ENCODE measurements at places on chromosomes 5 and 9. TPM values are rescaled to one million over a fixed set of nuclear protein-coding genes. Genes with fewer than 3 reads are reported as not detected.

GRCh38 chr5:125199968-125200865, 453.8 kb upstream of the ZNF608 start:
- peak overlapping the region; percentile 4 for H3K4me3 ChIP-seq
- H3K27me3 ChIP-seq, result no peaks in the 10 kb centered on the region
- peaks cover 58% of the 10 kb centered on the region for H3K4me1 ChIP-seq
- peak overlapping the region; percentile 97 for H3K27ac ChIP-seq
- peak; percentile 61 for DNase-seq
- H3K36me3 ChIP-seq, result no peaks in the 10 kb centered on the region

DNA sequence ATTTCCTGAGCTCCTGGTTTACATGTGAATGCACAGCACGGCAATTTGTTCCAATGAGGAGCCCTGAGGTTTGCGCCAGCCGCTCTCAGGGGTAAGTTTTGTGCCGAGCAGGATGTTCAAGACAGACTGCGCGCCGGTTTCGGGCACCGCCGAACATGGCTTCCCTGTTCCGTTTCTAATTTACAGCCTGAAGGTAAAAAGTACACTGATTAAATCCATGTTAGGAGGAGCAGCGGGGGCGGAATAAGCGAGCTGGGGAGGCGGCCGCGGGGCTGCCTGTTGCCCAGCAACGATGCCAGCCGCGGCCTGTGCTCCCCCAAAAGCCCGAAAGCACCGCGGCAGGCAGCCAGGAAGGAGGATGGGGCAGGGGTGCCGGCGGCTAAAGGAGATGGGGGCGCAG, 6.4 kb downstream of the SOWAHA start:
- peaks cover 36% of the 10 kb centered on the region for H3K27me3 ChIP-seq
- H3K27ac ChIP-seq, result no peak overlapping the region
- H3K4me1 ChIP-seq, result peaks cover 6% of the 10 kb centered on the region
- no peaks in the 10 kb centered on the region for H3K36me3 ChIP-seq
- no peak overlapping the region for H3K4me3 ChIP-seq

GRCh38 chr5:89374144-89374784, 491.3 kb upstream of the MEF2C start:
- H3K27me3 ChIP-seq, result no peaks in the 10 kb centered on the region
- H3K27ac ChIP-seq, result no peak overlapping the region
- H3K4me1 ChIP-seq, result peaks cover 3% of the 10 kb centered on the region
- H3K4me3 ChIP-seq, result no peak overlapping the region
- H3K36me3 ChIP-seq, result no peaks in the 10 kb centered on the region
- no peak for DNase-seq

DNA sequence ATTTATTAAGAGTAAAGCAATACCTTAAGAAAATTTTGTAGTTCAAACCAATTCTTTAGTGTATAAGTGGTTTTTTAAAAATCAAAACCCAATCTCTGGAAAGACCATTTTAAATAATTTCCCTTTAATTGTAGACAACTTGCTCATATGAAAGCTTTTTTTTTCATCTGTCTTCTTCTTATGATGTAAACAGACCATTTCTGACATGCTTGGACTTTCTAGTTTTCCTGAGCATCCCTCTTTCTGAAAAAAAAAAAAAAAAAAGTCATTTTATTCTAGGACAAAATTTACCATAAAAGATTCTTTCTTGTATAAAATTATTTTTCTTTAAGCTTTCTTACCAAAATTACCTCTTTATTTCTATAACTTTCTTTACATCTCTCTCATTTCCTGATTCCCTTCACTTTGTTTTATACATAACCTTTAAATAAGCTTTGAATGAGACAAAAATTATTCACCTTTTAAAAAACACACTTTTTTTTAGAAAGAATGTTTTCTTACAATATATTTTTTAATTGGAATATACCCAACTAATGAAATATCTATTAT, 67.5 kb downstream of the COL15A1 start:
- peak; percentile 16 for DNase-seq
- no peaks in the 10 kb centered on the region for H3K27me3 ChIP-seq
- H3K4me1 ChIP-seq, result no peaks in the 10 kb centered on the region
- no peak overlapping the region for H3K27ac ChIP-seq
- H3K4me3 ChIP-seq, result no peak overlapping the region
- no peaks in the 10 kb centered on the region for H3K36me3 ChIP-seq

DNA sequence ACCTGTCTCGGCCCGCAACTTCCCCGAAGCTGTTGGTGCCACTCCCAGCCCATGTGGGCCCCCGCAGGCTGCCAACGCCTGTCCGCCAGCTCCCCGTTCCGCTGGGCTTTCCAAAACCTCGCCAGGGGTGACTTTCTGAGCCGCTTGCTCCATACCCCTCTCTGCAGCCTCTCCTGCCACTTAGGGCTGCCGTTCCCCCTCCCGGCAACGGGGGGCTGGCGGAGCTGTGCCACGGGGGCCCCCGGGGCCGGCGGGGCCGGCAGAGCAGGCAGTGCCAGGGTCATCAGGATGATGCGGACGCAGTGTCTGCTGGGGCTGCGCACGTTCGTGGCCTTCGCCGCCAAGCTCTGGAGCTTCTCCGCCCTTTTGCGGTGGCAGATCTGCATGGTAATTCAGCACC, 40.8 kb downstream of the FCHO2 start:
- peaks cover 3% of the 10 kb centered on the region for H3K36me3 ChIP-seq
- no peaks in the 10 kb centered on the region for H3K4me1 ChIP-seq
- no peaks in the 10 kb centered on the region for H3K27me3 ChIP-seq
- no peak overlapping the region for H3K4me3 ChIP-seq
- no peak for DNase-seq

GRCh38 chr5:159215886-159216285, 6.5 kb upstream of the RNF145 start:
- no peak overlapping the region for H3K27ac ChIP-seq
- H3K4me3 ChIP-seq, result no peak overlapping the region
- no peaks in the 10 kb centered on the region for H3K36me3 ChIP-seq
- no peak for DNase-seq

- DNase-seq, result no peak
- H3K27ac ChIP-seq, result no peak overlapping the region
- no peaks in the 10 kb centered on the region for H3K27me3 ChIP-seq
- H3K4me3 ChIP-seq, result no peak overlapping the region
- no peaks in the 10 kb centered on the region for H3K4me1 ChIP-seq
Measured at GRCh38 chr9:26334706-26335105, 557.9 kb downstream of the CAAP1 start.

DNA sequence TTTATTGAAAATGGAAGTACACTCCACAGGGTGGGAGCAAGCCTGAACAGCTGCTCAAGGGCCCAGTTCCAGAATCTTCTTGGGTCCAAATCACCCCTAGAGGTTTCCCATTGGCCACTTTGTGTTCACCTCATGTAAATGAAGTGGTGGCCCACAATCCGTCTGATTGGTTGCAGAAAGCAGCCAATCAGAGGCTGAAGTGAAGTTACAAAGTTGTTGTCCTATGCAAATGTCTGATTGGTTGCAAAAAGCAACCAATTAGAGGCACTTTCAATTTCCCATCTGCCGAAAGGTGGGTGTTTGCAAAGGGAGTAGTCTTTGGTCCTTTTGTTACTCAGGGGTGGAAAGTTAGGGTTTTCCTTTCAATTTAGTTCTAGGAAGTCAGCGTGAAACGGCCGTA, 8.8 kb downstream of the TMEM171 start:
- H3K4me1 ChIP-seq, result no peaks in the 10 kb centered on the region
- H3K27me3 ChIP-seq, result no peaks in the 10 kb centered on the region
- no peak overlapping the region for H3K27ac ChIP-seq
- DNase-seq, result no peak

- H3K36me3 ChIP-seq, result no peaks in the 10 kb centered on the region
- no peaks in the 10 kb centered on the region for H3K4me1 ChIP-seq
- H3K27ac ChIP-seq, result no peak overlapping the region
- no peaks in the 10 kb centered on the region for H3K27me3 ChIP-seq
- no peak overlapping the region for H3K4me3 ChIP-seq
- no peak for DNase-seq
Measured at GRCh38 chr5:163548649-163549048, 43.2 kb downstream of the MAT2B start.

DNA sequence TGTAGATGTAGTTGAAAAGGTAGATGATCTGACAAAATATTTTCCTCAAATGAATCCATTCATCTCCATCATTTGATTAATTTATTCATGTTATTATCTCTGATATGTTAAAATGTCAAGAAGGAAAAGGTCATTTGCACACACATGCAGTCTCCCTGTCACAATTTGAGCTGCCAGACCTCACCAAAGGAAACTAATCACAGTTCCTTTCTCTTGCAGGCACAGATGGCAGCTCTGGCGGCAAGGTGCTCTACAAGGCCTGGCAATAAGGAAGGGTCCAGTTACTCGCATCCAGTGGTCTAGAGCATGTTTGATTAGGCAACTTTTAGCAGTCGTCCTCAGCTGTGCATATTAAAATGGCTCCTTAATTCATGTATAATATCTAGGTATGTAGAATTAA, 120.1 kb downstream of the FEM1C start:
- no peak overlapping the region for H3K4me3 ChIP-seq
- H3K4me1 ChIP-seq, result peaks cover 12% of the 10 kb centered on the region
- no peaks in the 10 kb centered on the region for H3K27me3 ChIP-seq
- peak overlapping the region; percentile 57 for H3K27ac ChIP-seq
- no peaks in the 10 kb centered on the region for H3K36me3 ChIP-seq

GRCh38 chr5:146880966-146881365, 2.4 kb upstream of the PPP2R2B start:
- no peak overlapping the region for H3K4me3 ChIP-seq
- peaks cover 41% of the 10 kb centered on the region for H3K27me3 ChIP-seq
- no peak overlapping the region for H3K27ac ChIP-seq
- DNase-seq, result no peak
- H3K4me1 ChIP-seq, result peaks cover 7% of the 10 kb centered on the region

- no peaks in the 10 kb centered on the region for H3K27me3 ChIP-seq
- H3K36me3 ChIP-seq, result no peaks in the 10 kb centered on the region
- peak; percentile 59 for DNase-seq
- H3K4me1 ChIP-seq, result peaks cover 9% of the 10 kb centered on the region
- no peak overlapping the region for H3K27ac ChIP-seq
- H3K4me3 ChIP-seq, result no peak overlapping the region
Measured at GRCh38 chr9:14215614-14216013, 98.3 kb downstream of the NFIB start.

DNA sequence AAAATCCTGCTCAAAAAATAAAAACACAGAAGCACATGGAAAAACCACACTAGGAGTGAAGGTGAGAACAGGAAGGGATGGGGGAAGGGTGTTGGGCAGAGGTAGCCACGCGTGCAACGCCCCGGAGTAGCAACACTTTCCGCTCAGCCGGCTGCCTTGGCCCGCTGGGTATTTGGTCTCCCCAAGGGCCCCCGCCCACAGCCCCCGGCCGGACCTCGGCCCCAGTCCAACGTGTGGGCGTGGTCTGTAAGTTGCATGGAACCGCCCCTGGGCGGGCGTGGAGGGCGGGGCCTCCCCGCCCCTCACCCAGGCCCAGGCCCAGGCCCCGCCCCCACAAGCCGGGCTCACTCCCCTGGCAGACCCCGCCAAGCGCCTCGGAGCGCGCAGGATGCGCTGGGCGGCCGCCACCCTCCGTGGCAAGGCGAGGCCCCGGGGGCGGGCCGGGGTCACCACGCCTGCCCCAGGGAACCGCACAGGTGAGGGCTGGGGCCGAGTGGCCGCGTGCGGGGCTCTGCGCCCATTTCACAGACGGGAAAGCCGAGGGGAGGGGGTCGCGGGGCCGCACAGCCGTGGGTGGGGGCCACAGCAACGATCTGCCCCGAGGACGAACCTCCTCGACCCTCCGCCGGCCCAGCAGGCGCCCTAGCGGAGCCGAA, at the start of gene SUSD3:
Gene SUSD3, plus strand, starts transcription at position 347 of the 656 bp plus-strand sequence. Its CDS starts 42 bp downstream, at position 389.
- H3K27me3 ChIP-seq, result peaks cover 15% of the 10 kb centered on the region
- H3K4me3 ChIP-seq, result peak within 1 kb of the TSS; percentile 13
- DNase-seq, result peak; percentile 73
- H3K4me1 ChIP-seq, result no peaks in the 10 kb centered on the region

- no peak for DNase-seq
- H3K36me3 ChIP-seq, result no peaks in the 10 kb centered on the region
- peaks cover 4% of the 10 kb centered on the region for H3K4me1 ChIP-seq
- H3K4me3 ChIP-seq, result no peak overlapping the region
- no peaks in the 10 kb centered on the region for H3K27me3 ChIP-seq
Measured at GRCh38 chr9:11323457-11323856, 710.7 kb upstream of the PTPRD start.

DNA sequence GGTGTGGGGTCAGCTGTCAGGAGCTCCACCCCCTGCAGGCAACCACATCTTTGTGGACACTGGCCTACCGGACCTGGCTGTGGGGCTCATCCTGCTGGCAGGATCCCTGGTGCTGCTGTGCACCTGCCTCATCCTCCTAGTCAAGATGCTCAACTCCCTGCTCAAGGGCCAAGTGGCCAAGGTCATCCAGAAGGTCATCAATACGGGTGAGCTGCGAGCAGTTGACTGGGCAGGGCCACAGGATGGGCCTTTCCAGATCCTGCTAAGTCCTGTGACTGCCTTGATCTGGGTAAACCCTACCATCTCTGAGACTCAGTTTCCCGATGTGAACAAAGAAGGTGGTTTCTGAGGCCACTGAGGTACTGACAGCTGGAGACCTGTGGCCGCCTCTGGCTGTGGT, 6.5 kb downstream of the PFN3 start:
- no peak overlapping the region for H3K27ac ChIP-seq
- H3K27me3 ChIP-seq, result peaks cover 3% of the 10 kb centered on the region
- no peaks in the 10 kb centered on the region for H3K4me1 ChIP-seq
- no peaks in the 10 kb centered on the region for H3K36me3 ChIP-seq

- H3K4me1 ChIP-seq, result no peaks in the 10 kb centered on the region
- no peak for DNase-seq
- no peak overlapping the region for H3K4me3 ChIP-seq
- no peaks in the 10 kb centered on the region for H3K36me3 ChIP-seq
Measured at GRCh38 chr5:133732536-133732935, 120.2 kb upstream of the FSTL4 start.

DNA sequence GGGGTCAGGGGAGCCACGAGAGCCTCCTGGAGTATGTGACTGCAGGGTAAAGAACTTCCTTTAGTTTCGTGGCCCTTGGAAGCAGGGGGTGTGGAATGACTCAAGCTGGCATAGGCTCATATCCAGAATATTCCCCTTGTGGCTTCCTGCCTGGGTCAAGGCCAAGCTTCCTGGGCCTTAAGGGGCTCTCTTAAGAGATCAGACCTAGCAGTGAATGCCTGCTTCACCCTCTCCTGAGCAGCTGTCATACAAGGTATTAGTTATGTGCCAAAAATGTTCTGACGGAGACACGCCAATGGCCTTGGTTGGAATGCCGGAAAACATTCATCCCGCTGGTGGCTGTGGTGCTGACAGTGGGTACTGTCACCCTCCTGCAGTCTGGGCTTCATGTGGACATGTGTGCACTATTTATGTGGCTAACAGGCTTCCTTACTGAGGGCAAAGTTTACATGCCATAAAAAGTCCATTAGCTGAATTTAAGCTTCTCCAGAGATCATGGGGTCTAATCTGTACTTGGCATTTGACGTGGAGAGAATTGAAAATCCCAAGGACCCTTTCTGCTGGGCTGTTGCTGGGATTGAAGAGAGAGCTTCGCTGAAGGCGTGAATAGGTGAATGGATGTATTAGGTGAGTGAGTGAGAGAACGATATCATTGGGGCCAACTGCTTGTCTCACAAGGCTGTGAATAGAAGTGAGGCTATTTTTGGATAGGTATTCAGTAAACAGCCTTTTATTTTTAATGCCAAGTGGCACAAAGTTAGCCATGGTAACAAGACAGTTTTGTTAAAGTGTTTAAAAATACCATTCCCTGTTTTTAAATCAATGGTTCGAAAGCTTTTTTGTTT, 156.8 kb downstream of the MACROH2A1 start:
- no peaks in the 10 kb centered on the region for H3K36me3 ChIP-seq
- H3K4me1 ChIP-seq, result peaks cover 19% of the 10 kb centered on the region
- H3K27ac ChIP-seq, result no peak overlapping the region
- H3K4me3 ChIP-seq, result no peak overlapping the region
- H3K27me3 ChIP-seq, result peaks cover 35% of the 10 kb centered on the region

The FYB1 gene
- total RNA-seq, result 0.42 TPM

The DOCK2 gene
- total RNA-seq, result 3.3 TPM

The WHRN gene
- 12.5 TPM for total RNA-seq

The TAF11L11 gene
- total RNA-seq, result not detected

The C5orf34 gene
- 3.7 TPM for total RNA-seq

The GALNT12 gene
- 19.7 TPM for total RNA-seq

The RETREG1 gene
- 14.0 TPM for total RNA-seq
